ENCODE measurements at places on chromosomes 1 and 21. TPM values are rescaled to one million over a fixed set of nuclear protein-coding genes. Genes with fewer than 3 reads are reported as not detected.

DNA sequence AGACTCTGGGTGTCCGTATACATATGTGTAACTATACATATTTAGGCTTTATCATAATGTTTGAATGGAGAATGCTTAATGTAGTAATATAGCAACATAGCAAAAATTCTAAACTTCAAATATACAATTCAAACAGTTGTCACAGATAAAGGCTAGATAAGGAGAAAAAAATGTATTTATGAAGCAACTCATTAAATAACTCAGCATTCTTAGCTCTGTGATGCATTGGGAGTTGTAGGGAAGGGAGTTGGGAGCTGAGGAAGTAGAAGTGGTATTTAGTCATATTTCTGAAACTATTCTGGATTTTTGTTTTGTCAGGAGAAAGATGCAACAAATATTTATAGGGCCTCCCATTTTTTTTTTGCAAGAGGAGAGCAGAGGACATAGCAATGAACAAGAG, 197.8 kb downstream of the PBX1 start:
- H3K4me3 ChIP-seq = no peak overlapping the region
- H3K4me1 ChIP-seq = no peaks in the 10 kb centered on the region
- H3K27me3 ChIP-seq = no peaks in the 10 kb centered on the region
- no peak overlapping the region for H3K27ac ChIP-seq
- no peaks in the 10 kb centered on the region for H3K36me3 ChIP-seq

INPP5B gene
- total RNA-seq = 26.7 TPM

TNNI3K gene
- total RNA-seq = 0.43 TPM

GRCh38 chr1:42682739-42683531, 717 bp downstream of the YBX1 start:
- DNase-seq = peak; percentile 70
- peak overlapping the region; percentile 94 for H3K27ac ChIP-seq
- peaks cover 38% of the 10 kb centered on the region for H3K36me3 ChIP-seq
- H3K4me3 ChIP-seq = peak overlapping the region; percentile 97
- peaks cover 58% of the 10 kb centered on the region for H3K4me1 ChIP-seq

TRAF3IP3 gene
- total RNA-seq = 422 TPM

DNA sequence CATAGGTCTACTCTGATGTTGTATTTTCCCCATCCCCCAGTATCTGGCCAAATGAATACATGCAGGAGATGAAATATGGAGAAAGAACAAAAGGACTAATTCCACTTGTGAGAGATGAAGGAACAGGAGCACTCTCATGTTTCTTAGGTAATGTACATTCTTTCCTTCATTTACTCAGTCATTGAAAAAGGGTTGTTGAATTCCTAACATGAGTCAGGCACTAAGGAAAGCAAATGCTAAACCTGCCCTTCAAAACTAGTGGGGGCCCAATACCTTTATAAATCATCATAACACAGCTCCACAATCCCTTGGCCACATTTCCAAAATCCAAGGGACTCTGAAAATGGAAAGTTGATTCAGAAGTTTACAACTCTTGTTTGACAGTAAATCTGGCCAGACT, 94.3 kb downstream of the DIRAS3 start:
- no peak overlapping the region for H3K4me3 ChIP-seq
- no peak for DNase-seq
- H3K27ac ChIP-seq = no peak overlapping the region

GRCh38 chr1:62823556-62823955, 39.6 kb downstream of the ATG4C start:
- H3K27ac ChIP-seq = no peak overlapping the region
- DNase-seq = no peak
- H3K36me3 ChIP-seq = peaks cover 5% of the 10 kb centered on the region

- H3K27ac ChIP-seq = no peak overlapping the region
- peaks cover 40% of the 10 kb centered on the region for H3K27me3 ChIP-seq
- H3K4me3 ChIP-seq = no peak overlapping the region
- no peaks in the 10 kb centered on the region for H3K4me1 ChIP-seq
- DNase-seq = no peak
- H3K36me3 ChIP-seq = no peaks in the 10 kb centered on the region
Observed at GRCh38 chr1:229908689-229909088, 158.3 kb upstream of the GALNT2 start.

KCNK1 gene
- 8.1 TPM for total RNA-seq

- no peaks in the 10 kb centered on the region for H3K27me3 ChIP-seq
- no peaks in the 10 kb centered on the region for H3K4me1 ChIP-seq
- no peaks in the 10 kb centered on the region for H3K36me3 ChIP-seq
- no peak overlapping the region for H3K27ac ChIP-seq
Observed at GRCh38 chr1:69263921-69264391, 303.8 kb upstream of the LRRC7 start.

DNA sequence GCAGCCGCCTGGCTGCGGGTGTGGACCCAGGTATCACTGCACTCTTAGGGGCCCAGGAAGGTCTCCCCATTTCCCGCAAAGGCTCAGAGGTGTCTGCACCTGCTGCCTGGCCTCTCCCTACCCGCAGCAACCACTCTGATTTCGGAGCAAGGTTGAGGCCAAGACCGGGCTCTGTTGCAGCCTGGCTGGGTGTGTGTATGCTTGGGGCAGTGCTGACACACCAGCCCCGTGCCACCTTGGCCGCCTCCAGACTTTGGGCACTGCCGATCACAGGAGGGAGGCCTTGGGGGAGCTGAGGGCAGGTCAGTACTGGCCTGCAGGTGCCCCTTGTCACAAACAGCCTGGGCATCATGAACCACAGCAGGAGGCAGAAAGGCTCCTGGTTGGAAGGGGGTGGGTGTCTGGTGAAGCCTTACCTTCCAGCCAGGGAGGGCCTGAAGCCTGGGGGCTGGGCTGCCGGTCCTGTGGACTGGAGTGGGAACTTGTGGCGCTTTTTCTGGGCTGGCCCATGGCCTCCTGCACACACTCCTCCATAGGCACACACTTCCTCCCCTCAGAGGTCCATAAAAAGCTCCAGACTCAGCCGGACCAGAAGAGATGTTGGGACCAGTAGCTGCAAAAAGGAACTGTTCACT, 519.5 kb downstream of the RWDD3 start:
- DNase-seq = no peak
- no peaks in the 10 kb centered on the region for H3K27me3 ChIP-seq
- H3K36me3 ChIP-seq = no peaks in the 10 kb centered on the region
- H3K4me1 ChIP-seq = no peaks in the 10 kb centered on the region

TMPRSS15 gene
- total RNA-seq = not detected

GRCh38 chr1:186435336-186435735, 25.6 kb downstream of the PDC start:
- H3K4me3 ChIP-seq = no peak overlapping the region
- no peaks in the 10 kb centered on the region for H3K27me3 ChIP-seq
- no peaks in the 10 kb centered on the region for H3K36me3 ChIP-seq
- no peak overlapping the region for H3K27ac ChIP-seq
- no peak for DNase-seq
- peaks cover 1% of the 10 kb centered on the region for H3K4me1 ChIP-seq

ANKRD65 gene
- not detected for total RNA-seq

DNA sequence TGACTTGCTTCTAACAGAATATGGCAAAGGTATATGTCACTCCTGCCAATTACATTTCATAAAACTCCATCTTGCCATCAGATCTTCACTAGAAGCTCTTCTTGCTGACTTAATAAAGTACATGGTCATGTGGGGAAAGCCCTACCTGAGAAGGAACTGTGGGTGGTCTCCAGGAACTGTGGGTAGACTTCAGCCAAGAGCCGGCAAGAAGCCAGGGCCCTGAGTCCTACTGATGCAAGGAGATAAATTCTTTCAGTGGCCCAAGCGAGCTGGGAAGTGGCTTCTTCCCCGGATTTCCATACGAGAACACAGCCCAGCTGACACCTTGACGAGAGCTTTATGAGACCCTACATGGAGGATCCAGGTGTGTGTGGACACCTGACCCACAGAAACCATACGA, 228.7 kb downstream of the SMYD3 start:
- H3K4me3 ChIP-seq = no peak overlapping the region
- H3K4me1 ChIP-seq = no peaks in the 10 kb centered on the region
- DNase-seq = no peak
- H3K36me3 ChIP-seq = peaks cover 4% of the 10 kb centered on the region

DNA sequence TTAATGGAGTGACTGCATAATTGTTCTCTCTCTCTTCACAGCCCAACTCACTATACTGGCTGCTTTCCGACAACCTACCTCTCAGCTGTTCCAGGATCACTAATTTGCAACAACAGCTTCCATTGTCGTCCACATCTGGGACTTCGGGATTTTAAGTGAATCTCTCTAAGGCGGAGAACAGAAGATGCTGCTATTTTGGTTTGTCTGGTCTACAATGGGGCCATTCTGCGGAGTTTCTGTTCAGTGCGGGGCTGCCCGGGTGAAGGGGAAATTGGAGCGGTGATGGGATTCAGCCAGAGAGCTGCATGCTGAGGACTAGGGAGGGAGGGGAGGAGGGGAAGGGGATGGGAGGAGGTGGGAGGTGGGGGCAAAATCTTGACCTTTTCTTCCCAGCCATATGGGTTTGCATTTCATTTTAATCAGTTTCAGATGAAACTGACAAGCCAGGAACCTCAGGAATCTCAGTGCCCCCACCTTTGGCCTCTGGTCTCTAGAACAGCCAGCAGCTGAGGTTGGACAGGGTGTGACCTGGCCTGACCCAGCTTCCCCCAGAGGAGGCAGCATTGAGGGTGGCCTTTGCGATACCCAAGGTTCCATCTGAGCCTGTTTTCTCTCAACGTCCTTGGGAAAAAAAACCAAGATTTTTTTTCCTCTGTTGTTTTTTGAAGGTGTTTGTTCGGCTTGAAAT, 6.9 kb upstream of the SRP9 start:
- no peak overlapping the region for H3K4me3 ChIP-seq
- DNase-seq = no peak
- peaks cover 1% of the 10 kb centered on the region for H3K4me1 ChIP-seq
- no peak overlapping the region for H3K27ac ChIP-seq
- H3K36me3 ChIP-seq = peaks cover 2% of the 10 kb centered on the region
- no peaks in the 10 kb centered on the region for H3K27me3 ChIP-seq

DNA sequence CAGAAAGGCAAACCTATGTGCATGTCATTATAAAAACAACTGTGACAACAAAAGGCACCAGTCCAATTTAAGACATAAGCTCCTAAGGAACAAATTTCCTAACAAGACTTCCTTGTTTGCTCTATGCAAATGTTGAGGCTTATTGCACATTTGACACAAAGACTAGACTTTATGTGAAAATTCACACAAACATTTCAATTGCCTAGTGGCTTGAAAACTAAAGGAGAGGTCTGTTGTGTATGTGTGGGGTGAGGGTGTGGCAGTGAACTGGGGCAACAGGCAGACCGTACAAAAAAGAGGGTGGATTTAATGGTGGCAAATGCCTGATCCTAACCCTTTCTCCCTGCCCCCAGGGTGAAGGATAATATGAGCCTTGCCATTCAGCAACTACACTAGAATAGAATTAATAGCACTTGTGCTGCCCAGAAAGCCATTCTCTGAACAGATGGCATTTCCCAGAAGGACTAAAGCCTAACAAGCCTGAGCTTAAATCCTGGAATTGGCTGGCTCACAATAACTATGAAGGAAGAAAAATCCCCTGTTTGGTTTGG, 73.9 kb downstream of the GLUL start:
- no peaks in the 10 kb centered on the region for H3K4me1 ChIP-seq
- no peak for DNase-seq
- no peak overlapping the region for H3K27ac ChIP-seq

- peaks cover 7% of the 10 kb centered on the region for H3K36me3 ChIP-seq
- peak overlapping the region; percentile 85 for H3K4me3 ChIP-seq
- H3K27me3 ChIP-seq = peaks cover 51% of the 10 kb centered on the region
- H3K27ac ChIP-seq = peak overlapping the region; percentile 89
Observed at GRCh38 chr1:228647523-228648444, 87.5 kb upstream of the RHOU start.

HFM1 gene
- not detected for total RNA-seq

GRCh38 chr1:197614916-197615692, 160.2 kb downstream of the DENND1B start:
- H3K4me3 ChIP-seq = no peak overlapping the region

GRCh38 chr21:31536138-31536537, 123.4 kb upstream of the SOD1 start:
- no peaks in the 10 kb centered on the region for H3K27me3 ChIP-seq
- no peak for DNase-seq
- no peak overlapping the region for H3K27ac ChIP-seq
- no peaks in the 10 kb centered on the region for H3K36me3 ChIP-seq

OPRD1 gene
- not detected for total RNA-seq

NUP210L gene
- total RNA-seq = 0.08 TPM

All from activated CD4-positive, alpha-beta memory T cell treated with anti-CD3 and anti-CD28 coated beads, Interleukin-2, amount 10 ng/mL, durations not matched to agents 7 days and 5 days (primary cell).